ENCODE measurements at places on chromosomes 16 and 17.

- peaks cover 24% of the 10 kb centered on the region for H3K36me3 ChIP-seq
- no peak overlapping the region for H3K4me3 ChIP-seq
- no peaks in the 10 kb centered on the region for H3K27me3 ChIP-seq
- H3K27ac ChIP-seq, result no peak overlapping the region
- no peak for DNase-seq
Observed at GRCh38 chr16:19588661-19589060, 33.2 kb downstream of the VPS35L start.

DNA sequence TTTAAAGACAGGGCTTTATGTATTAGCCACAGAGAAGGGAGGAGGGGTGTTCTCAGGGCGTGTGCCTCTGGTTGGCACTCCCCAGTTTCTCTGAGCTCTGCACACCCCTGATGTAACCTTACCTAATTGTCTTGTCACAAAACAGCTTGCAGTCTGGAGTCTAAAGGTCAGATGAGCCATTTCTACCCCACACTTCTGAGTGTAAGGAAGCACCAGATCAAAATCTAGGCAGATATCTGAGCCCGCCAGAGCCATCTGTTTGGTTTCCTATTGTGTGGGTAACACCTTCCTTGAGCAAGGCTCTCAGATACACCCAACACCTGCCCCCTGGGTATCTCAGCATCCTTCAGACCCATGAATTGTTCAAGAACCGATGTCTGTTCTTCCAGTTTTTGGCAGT is 15.5 kb downstream of the CDH1 start:
- no peak for DNase-seq
- H3K27ac ChIP-seq, result no peak overlapping the region
- no peak overlapping the region for H3K4me3 ChIP-seq

DNA sequence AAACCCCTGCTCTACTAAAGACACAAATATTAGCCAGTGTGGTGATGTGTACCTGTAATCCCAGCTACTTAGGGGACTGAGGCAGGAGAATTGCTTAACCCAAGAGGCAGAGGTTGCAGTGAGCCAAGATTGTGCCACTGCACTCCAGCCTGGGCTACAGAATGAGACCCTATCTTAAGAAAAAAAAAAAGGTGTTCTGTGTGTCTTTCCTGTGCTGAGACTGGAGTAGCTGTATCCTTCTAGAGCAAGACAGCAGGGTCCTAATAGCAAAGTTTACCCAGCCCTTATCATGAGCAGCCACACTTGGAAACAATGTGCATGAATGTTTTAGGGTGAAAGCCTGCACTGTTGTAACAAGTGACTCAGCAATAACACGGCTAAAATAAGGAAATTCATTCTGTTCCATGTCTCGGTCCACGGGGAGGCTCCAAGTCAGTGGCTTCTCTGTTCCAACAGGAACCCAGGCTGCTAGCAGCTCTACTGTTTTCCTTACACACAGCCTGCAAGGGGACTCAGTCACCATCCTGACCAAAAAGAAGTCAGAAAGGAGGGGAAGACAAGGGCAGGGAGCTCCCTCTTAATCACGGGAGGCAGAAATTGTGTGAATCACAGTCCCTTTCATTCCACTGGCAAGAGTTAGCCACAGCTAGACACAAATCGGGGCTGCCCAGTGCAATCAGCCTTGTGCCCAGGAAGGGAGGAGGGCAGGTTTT is 7.1 kb upstream of the SLC5A11 start:
- H3K4me1 ChIP-seq, result no peaks in the 10 kb centered on the region
- peak; percentile 33 for DNase-seq
- no peaks in the 10 kb centered on the region for H3K27me3 ChIP-seq

DNA sequence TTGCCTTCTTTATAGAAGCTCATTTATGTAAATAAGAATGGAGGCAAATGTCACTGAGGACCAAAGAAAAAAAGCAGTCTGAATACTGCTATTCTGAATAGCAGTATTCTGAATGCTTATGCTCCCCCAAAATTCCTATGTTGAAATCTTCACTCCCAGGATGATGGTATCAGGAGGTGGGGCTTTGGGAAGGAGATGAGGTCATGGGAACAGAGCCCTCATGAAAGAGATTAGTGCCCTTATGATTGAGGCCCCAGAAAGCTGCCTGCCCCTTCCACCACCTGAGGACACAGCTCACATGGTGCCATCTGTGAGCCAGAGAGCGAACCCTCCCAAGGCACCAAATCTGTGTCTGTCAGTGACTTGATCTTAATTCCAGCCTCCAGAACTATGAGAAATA is 28.8 kb downstream of the HEATR6 start:
- no peak overlapping the region for H3K27ac ChIP-seq
- H3K36me3 ChIP-seq, result peaks cover 95% of the 10 kb centered on the region
- H3K4me1 ChIP-seq, result no peaks in the 10 kb centered on the region
- no peak overlapping the region for H3K4me3 ChIP-seq
- no peak for DNase-seq
- H3K27me3 ChIP-seq, result no peaks in the 10 kb centered on the region

DNA sequence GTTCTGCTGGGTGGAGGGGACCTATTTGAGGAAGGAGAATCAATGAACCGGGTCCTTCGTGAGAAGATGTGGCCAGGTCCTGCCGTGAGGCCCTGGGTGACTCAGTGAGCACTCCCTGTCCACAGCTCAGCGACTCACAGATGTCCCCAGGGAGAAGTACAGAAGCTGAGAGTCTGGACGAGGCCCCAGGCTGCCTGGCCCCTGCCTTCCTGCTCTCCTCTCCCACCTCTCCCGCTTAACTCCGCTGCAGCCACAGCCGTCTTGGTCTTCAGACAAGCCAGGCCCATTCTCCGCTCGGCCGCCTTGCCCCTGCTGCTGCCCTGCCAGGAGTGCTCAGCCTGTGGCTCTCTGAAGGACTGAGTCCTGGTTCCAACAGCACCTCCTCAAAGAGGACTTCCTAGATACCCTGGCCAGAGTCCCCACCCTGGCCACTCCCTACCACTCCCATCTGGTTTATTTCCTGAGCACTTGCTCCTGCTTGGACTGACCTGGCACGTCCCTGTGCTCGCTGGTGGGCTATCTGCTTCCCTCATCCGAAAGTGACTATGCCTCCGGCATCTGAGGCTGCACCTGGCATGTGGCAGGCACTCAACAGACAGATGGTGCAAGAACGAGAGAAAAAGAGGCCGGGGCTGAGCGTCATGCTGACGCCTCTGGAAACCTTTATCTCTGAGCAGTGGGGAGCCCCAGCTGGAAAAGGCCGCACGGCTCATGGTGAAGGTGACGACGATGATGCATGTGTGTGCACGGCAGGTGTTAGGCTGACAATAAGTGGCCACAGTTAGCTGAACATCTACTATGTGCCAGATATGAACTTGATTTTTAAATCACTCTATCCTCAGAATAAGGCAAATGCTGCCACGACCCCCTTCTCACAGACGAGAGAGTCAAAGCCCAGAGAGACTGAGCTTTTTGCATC is 9.2 kb upstream of the TNFRSF13B start:
- H3K36me3 ChIP-seq, result no peaks in the 10 kb centered on the region
- H3K4me3 ChIP-seq, result no peak overlapping the region
- H3K4me1 ChIP-seq, result no peaks in the 10 kb centered on the region
- DNase-seq, result peak; percentile 59
- H3K27ac ChIP-seq, result peak overlapping the region; percentile 42
